ENCODE measurements at places on chromosomes 3 and 15.

DNA sequence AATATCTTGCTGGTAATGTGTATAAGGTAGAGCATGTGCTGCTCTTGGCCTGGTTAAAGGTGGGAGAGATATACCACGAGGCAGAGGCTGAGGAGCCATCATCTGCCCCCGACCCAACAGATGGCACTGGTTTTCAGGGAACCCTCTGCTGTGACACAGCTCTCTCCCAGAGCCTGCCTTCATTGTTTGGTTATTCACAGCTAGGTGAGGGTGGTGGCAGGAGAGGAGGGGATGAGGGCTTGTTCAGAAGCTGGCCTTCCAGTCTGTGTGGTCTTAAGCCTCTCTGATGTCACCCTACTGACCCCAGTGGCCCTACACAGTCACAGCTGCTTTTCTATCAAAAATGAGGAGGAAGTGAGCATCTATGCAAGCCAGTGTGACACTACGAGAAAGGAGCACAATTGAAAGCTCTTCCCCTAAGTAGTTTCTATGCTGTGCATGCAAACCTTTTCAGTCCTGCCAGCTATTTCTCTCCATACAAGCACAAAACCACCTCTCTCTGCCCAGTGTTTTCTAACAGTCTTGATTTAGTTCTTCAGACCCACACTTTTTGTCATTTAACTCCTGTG, 258.4 kb upstream of the AGTR1 start:
- H3K36me3 ChIP-seq: no peaks in the 10 kb centered on the region
- DNase-seq: no peak
- no peak overlapping the region for H3K4me3 ChIP-seq
- no peak overlapping the region for H3K27ac ChIP-seq
- peaks cover 2% of the 10 kb centered on the region for H3K27me3 ChIP-seq

- DNase-seq: no peak
- peaks cover 6% of the 10 kb centered on the region for H3K27me3 ChIP-seq
- H3K36me3 ChIP-seq: no peaks in the 10 kb centered on the region
- H3K4me1 ChIP-seq: peaks cover 9% of the 10 kb centered on the region
- H3K27ac ChIP-seq: no peak overlapping the region
Measured at GRCh38 chr15:70420086-70420947, 322.6 kb upstream of the TLE3 start.

DNA sequence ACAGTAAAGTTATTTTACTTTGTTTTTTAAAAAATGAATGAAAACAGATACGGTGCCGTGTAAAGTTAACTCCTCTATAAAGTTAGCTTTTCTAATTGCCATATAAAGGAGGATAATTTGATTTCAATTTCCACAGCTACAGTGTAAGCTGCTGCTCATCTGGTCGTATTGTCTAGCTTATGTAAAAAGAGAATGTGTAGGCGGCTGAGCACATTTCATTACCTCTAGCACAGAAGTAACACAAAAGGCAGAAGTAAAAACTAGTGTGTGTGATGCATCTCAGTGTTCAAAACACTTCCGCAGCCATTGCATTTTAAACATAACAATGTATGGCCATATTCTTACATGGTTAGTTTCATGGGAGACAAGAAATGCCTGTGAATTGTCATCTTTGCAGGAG, 105.0 kb upstream of the P2RY1 start:
- H3K36me3 ChIP-seq: no peaks in the 10 kb centered on the region
- H3K27me3 ChIP-seq: peaks cover 1% of the 10 kb centered on the region
- DNase-seq: no peak
- H3K4me1 ChIP-seq: no peaks in the 10 kb centered on the region
- no peak overlapping the region for H3K27ac ChIP-seq

DNA sequence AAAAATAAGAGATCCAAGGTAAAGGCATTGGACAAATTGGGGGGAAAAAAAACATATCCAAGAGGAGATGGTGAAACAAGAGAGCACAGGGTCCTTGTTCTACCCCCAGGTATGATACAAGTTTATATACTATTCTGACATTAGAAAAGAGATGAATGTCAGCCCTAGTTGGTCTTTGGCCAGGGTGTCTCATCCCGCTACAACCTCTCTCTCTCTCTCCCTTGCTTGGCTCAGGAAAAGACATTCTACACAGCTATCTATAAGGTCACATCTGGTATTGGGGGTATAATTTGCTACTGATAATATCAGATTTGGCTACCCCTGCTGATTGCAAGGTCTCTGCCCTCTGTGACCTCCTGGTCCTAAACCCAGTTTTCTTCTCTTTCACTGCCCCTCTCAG, 117.2 kb downstream of the GOLIM4 start:
- no peaks in the 10 kb centered on the region for H3K27me3 ChIP-seq
- no peak for DNase-seq
- no peak overlapping the region for H3K27ac ChIP-seq
- no peaks in the 10 kb centered on the region for H3K4me1 ChIP-seq
- H3K36me3 ChIP-seq: no peaks in the 10 kb centered on the region

DNA sequence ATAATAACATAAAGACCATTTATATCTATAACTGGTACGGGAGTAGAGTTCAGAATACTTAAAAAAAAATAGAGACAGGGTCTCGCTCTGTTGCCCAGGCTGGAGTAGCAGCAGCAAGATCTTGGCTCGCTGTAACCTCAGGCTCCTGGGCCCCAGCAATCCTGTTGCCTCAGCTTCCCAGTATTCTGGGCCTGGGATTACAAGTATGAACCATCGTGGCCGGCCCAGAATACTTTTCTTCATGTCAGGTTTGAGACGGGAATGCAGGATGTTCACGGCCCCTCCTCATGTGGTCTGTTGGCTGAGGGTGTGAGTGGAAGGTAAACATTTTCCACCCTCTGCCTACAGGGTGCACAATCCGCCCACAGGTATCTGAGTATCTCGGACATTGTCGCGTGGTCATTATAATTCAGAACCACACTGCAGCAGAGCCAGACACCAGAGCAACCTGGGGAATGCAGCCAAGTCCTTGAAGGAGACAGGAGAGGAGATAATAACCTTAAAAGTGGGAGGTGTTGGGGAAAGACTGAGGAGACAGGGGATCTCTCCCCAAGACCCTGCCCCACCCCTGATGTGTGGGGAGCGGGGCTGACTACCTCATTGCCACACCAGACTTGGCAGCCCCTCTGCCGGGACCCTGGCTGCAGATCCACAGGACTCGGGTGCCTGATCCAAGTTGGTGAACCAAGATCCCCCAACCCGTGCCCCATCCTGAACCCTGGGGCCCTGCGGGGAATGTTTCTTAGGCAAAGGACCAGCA, 106.8 kb downstream of the ADCY5 start:
- no peak overlapping the region for H3K27ac ChIP-seq
- no peaks in the 10 kb centered on the region for H3K4me1 ChIP-seq
- no peaks in the 10 kb centered on the region for H3K36me3 ChIP-seq
- H3K4me3 ChIP-seq: no peak overlapping the region
- H3K27me3 ChIP-seq: peaks cover 6% of the 10 kb centered on the region

- H3K4me1 ChIP-seq: no peaks in the 10 kb centered on the region
- H3K4me3 ChIP-seq: no peak overlapping the region
- H3K27ac ChIP-seq: no peak overlapping the region
- H3K36me3 ChIP-seq: peaks cover 28% of the 10 kb centered on the region
- DNase-seq: peak; percentile 74
- no peaks in the 10 kb centered on the region for H3K27me3 ChIP-seq
Measured at GRCh38 chr15:89874926-89875564, 18.7 kb downstream of the AP3S2 start.

GRCh38 chr3:181710345-181711291, 1.1 kb upstream of the SOX2 start:
- peaks cover 13% of the 10 kb centered on the region for H3K27me3 ChIP-seq
- H3K4me3 ChIP-seq: no peak overlapping the region
- no peak for DNase-seq
